GM23248 (cell line): ENCODE measurements at places on chromosomes 16 and 17. TPM values are rescaled to one million over a fixed set of nuclear protein-coding genes. Genes with fewer than 3 reads are reported as not detected.

Gene KRT20
- total RNA-seq = not detected in 2 replicates

DNA sequence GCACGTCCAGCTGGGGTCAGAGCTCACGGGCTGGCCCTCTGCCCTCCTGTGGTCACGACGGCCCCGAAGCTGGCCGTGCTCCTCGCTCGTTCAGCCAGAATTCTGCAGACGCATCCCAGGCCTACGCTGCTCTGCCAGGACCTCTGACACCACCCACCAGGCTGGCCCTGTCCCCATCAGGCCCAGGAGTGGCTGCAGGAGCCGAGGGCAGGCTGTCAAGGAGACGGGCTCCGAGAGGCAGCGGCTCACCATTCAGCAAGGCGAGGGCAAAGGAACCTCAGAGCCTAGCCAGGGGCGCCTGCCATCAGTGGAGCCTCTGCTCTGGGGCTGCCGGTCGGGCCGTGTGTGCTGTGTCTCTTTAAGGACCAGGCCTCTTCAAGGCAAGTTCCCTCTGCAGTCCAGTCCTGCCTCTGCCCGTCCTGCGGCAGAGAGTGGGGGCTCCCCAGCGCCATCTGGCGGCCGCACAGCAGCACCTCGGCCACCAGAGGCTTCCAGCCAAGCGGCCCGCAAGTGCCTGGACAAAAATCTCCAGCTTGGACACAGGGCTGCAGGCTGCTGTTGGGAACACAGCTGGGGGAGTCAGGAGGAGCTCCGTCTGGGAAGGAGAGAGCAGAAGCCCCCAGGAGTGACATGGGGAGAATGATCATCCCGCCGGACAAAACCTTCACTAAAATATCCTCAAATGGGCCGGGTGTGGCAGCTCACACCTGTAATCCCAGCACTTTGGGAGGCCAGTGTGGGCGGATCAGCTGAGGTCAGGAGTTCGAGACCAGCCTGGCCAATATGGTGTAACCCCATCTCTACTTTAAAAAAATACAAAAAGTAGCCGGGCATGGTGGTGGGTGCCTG is 7.4 kb upstream of the ABR start:
- peak; percentile 91 for DNase-seq

GRCh38 chr17:69672924-69673323 is 258.4 kb downstream of the MAP2K6 start:
- peak; percentile 70 for DNase-seq

DNA sequence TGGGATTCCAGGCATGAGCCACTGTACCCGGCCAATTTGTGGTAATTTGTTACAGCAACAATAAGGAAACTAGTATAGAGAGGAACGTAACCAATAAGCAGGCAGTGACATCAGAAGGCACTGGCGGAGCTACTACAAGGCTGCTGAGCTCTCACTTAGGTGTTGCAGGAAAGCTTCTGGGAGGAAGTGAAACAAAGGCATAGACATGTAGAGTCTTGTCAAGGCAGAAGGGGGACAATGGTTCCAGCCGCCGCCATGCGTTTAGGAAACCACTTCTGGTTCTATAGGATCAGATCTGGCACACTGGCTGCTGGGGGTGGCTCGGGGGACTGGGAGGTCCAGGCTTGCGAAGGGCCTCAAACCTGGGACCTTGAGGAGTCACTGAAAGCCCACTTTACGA is 9.4 kb upstream of the CPSF4L start:
- no peak for DNase-seq

DNA sequence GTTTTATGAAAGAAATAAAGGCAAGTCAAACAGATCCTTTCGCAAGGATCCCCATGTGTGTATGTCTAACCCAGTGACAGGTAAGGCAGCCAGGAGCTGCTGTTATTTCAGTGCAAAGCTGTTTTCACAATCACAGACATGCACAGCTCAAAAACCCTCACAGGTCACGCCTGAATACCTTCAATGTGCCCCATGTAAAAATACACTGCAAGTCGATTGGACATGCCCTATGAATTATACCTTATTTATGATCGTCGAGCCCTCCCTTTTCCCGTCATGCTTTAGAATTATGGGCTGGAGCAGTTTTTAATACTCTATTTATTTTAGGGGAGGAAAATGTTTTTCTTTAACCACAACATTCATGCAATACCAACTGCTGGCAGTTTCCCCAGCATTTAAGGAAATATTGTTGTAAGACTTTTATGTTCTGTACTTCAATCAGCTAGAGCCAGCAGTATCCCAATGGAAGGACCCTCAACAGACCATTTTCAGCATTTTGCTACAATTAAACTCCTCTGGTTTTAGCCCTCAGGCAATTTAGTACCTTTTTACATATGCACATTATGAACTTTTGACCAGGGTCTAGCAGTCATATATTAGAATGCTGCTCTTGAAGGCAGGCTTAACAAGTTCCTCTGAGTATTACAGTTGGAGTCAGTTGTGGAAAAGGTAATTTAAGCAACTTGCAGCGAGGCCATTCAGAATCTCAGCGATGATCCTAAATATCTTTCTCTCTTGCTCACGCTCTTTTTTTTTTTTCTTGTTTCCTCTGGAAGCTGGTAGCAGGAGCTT is 362.2 kb downstream of the WWOX start:
- no peak for DNase-seq

- peak; percentile 19 for DNase-seq
Observed at GRCh38 chr16:29975811-29976511, 2.3 kb downstream of the TAOK2 start.

DNA sequence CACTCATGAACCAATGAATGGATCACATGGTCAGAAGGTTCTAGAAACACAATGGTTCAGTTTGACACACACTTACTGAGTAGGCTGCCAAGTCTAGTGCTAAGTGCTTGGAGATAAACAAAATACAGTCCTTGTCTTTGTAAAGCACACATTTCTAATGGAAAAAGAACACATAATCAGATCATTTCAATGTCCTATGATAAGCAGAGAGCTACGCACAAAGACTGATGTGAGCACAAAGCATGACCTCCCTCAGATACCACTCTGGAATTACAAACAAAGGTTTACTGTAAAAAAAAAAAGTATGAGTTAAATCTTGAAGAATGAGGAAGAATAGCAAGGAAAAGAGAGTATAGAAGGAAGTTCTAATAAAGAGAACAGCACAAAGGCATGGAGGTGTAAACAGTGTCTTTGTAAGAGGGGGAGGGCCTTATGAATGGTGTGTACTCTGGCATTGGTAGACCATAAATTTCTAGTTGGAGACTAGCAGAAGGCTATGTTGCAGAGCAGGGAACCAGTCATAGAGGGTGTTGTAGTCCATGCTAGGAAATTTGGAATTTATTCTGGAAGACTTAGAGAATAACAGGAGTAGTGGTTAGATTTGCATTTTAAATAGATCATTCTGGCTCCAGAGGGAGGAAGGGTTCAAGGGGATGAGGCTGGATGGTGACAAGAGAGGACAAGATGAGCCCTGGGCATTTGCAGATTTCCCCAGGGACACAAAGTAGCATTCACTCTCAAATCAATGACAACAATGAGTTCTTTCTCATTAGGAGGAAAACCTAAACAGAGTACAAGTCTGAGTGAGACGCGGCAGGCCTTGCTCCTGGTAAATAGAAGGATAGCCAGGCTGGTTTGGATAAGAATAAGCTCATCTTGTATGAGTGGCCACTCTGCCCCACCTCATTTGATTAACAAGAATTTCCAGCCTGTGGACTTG is 468.0 kb downstream of the TOX3 start:
- DNase-seq = no peak

- peak; percentile 53 for DNase-seq
Observed at GRCh38 chr16:23025692-23026307, 123.5 kb downstream of the USP31 start.

DNA sequence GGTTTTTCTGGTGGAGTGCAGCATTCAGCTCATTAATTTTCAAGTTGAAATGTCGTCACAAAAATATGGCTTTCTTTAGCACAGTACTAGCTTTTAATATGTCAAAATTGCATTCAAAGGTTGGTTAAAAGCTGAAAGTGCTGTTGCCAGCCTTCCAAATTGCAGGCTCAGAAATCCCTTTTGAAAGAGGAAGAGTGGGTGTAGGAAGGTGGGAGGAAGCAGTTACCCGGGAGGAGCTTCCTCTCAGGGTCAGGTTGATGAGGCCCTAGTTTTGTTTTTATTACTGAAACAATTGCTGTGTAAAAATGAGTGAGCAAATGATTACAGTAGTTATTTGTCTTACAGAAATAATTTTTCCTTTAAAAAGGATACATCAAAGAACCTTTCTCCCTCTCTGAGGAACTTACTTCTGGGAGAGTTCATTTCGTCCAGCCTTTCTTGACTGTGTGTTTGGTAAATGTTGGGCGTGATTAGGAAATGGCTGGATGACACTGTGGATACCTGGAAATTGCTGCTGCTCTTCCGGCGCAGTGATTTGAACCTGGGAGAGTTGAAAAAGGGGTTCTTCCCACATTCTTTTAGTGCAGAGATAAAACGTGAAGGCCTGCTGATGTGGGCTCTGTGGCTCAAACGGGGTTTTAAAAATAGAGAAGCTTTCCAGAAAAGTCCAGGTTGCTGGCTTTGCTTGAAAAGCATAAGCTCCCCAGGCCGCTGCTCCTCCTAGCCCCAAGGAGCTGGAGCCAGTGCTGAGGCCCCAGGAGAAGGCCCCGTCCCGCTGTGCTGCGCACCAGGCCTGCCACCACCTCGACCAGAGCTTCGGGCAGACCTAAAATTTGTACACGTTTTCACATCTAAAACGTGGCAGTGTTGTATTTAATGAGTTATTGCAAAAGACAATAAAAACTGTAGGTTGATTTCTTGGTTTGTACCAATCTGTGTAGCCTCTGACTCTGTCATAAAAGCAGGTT is 41.7 kb downstream of the SEC14L1 start:
- no peak for DNase-seq

- DNase-seq = no peak
Observed at GRCh38 chr16:8519643-8520042, 70.7 kb downstream of the TMEM114 start.

DNA sequence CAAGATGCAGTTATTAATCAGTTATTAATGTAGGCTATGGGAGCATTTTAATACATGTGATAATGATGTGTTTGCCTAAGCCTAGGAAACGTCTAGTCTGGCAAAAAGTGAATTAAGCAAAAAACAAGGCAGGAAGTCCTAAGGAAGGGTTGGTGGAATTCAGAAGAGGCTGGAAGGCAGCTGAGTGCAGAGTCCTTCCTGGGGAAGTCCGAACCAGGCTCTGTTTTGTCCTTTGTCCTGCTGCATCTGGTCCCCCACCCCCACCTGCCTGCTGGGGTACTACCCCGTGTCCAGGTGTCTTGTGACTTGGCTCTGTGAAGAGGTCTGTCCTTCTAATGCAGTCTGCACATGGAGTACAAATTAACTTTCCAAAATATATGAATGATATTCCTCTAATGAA is 1.5 kb upstream of the MYH10 start:
- no peak for DNase-seq

DNA sequence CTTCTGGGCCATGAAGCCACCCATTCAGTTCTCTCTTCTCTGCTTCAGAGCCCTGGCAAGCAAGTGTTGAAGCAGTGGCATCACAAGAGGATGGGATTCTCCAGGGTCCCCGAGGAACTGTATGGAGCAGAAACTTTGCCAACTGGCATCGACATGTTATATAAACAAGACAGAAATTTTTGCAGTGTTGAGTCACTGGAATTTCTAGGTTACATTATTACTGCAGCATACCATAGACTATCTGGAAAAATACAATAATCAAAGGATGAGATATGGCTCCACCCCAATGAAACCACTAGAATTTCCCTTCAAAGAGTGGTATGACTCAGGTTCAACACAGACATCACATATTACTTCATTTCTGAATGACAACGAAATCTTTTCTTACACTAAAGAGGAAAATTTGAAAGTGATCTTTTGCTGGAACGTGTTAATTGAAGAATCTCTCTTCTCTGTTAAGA is 343.0 kb upstream of the DYNLRB2 start:
- peak; percentile 89 for DNase-seq

DNA sequence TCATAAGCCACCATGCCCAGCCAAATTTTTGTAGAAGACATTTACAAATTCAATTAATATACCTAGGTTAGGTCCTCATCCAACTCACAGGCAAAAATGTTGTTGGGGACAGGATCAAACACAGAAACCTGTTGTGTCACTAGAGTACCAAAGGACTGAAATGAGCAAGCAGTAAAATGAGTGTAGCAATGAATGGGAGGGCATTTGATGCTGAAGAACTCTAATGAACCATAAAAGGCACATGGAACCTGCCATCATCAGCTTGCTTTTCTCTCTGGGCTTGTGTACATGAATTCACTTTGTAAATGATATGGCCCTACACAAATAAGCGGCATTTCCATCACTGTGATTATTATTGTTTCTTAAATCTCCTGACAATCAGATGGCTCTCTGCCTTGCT is 17.8 kb downstream of the USP31 start:
- DNase-seq = no peak
